ENCODE measurements at places on chromosomes 16 and 17. TPM values are rescaled to one million over a fixed set of nuclear protein-coding genes. Genes with fewer than 3 reads are reported as not detected.

NOG gene
- total RNA-seq = 1.7 TPM

DNA sequence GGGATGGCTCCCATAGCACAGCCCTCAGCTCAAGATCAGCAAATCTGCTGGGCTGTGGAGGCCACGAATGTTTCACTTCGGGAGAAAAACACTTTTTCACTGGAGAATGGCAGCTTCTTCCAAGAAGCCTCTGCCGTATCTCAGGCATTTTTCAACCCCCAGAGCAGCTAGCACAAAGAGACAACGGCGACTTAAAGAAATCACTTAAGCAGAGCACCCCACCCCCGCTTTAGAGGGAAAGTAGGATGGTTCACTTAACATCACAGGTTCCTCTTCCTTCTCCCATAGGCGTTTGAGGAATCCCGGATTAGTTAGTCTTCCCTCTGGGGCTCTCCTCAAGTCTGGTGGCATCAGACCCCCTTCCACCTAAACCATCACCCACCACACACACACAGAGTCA is 27.6 kb downstream of the CYB561 start:
- DNase-seq = no peak

DNA sequence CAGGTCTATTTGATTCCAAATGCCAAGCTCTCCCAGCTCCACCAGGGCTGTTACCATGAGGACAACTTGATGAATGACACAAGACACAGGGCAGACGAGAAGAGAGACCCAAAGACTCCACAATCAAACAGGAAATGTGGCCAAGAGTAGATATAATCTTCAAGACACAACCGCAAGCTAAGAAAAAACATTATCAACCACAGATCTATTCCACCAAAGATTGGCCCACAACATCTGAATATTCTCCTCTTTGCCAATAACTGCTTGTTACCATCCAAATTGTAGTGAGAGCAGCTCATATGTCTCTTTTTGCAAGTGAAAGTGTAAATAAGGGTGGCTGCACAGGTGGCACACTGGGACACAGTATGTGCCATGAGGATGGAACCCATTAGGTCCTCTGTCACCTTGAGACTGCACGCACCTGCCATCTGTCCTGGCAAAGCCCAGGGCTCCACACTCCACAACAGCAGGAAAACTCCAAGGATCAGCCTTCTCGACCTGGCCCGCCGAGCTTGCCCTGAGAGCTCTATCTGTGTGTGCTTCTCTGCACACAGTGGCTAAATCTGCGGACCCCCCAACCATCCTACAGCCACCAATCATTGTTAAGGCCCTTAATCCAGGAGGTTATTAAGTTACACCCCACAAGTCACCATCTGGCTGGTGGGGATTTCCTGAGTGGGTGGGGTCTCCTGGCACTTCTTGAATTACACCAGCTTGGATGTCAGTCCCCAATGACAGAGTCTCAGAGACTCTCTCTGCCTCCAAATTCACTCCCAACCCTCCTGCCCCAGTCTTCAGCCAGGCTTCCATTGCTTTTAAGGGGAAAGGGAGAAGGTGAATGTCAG is 50.5 kb downstream of the DYNLRB2 start:
- peak; percentile 34 for DNase-seq

DNA sequence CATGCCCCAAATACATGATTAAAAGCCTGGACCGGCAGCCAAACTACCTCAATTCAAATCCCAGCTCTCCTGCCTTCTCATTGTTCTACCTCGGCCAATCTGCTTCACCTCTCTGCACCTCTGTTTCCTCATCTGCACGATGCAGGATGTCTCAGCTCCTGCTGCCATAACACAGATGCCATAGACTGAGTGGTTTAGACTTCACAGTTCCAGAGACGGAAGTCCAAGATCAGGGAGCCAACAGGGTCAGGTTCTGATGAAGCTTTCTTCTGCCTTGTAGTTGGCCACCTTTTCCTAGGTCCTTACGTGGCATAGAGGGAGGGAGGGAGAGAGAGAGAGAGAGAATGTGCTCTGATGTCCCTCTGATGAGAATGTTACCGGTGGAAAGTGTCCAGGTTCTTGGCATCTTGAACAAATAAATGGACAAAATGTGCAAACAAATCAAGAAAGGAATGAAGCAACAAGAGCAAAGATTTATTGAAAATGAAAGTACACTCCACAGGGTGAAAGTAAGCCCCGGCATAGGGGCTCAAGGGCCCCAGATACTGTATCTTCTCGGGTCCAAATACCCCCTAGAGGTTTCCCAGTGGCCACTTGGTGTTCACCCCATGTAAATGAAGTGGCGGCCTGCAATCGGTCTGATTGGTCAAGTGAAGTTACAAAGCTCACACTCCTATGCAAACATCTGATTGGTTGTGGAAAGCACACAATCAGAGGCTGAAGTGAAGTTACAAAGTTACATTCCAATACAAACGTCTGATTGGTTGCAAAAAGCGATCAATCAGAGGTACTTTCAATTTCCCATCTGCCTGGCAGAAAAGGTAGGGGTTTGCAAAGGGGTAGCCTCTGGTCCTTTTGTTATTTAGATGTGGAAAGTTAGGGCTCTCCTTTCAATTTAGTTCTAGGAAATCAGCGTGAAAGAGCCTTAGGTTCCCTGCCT is 43.3 kb upstream of the ZCCHC14 start:
- DNase-seq = no peak

DNA sequence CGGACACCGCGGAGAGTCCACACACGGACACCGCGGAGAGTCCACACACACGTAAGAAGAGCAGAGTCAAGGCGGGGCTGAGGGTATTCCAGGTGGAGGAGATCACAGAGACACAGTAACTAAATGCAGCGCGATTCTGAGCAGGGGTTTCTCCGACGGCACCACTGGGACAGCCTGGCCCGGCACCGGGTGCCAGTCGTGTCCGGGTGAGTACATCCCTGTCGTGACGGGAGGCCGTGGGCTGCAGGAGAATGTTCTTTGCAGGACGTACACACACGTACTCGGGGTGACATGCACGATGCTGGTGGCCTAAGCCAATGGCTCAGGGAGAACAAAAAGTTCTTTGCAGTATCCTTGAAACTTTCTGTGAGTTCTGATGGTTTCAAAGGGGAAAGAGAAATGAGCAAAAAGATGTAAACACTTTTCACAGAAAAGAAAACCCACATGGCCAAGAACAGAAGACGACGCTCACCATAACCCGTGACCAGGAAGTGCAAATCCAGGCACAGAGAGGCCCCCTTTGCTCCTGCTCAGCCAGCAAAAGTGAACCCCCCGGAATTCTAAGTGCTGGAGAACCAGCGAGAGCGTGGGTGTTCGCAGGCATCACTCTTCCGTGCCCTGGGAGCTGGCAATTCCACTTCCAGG is 53.7 kb upstream of the METRNL start:
- no peak for DNase-seq

DNA sequence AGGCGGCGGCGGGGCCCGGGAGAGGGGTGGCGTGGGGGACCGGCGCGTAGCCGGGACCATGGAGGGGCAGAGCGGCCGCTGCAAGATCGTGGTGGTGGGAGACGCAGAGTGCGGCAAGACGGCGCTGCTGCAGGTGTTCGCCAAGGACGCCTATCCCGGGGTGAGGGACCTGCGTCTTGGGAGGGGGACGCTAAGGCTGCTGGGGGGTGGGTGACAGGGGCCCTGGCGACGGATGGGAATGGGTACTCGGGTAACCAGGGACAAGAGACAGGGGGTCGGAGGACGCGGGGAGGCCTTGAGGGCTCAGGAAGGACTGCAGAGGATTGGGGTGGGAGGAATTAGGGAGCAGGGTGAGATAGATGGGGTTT is 243 bp downstream of the RND2 start:
- no peak for DNase-seq

EFCAB3 gene
- not detected for total RNA-seq

- peak; percentile 60 for DNase-seq
These were observed at the start of gene CCL5 for GRCh38 chr17:35879773-35880654. CCL5 (minus strand) TSS chr17:35880360.

- peak; percentile 63 for DNase-seq
These were observed 102.6 kb upstream of the CREBBP start for GRCh38 chr16:3983081-3983520.

ZNF594 gene
- total RNA-seq = 5.3 TPM

DNA sequence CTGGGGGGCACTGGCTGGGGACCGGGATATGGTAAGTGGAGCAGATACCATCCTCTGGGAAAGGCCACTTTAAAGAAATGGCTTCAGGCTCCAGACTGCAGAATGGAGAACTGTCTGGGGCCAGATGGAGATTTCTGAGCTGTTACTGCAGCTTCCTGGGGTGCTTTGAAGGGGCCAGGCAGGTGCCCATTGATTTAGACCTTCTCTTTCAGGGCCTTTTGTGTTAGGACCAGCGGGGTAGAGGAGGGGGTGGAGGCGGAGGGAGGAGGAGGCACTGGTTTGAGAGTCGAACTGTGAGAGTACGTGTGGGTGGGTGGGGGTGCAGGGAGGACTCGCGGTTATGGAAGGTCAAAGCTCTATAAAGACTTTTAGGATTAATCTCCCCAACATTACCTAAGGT is 11.4 kb downstream of the NECAB2 start:
- no peak for DNase-seq

DNA sequence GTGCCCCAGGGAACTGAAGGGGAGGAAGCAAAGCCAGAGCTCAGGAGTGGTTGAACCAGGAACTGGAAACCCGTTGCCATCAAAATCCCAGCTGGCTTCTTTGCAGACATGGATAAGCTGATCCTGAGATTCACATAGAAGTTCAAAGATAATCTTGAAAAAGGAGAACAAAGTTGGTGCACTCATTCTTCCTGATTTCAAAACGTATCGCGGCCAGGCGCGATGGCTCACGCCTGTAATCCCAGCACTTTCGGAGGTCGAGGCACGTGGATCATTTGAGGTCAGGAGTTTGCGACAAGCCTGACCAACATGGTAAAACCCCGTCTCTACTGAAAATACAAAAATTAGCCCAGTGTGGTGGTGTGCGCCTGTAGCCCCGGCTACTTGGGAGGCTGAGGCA is 7.1 kb downstream of the RAP1GAP2 start:
- DNase-seq = no peak

DNA sequence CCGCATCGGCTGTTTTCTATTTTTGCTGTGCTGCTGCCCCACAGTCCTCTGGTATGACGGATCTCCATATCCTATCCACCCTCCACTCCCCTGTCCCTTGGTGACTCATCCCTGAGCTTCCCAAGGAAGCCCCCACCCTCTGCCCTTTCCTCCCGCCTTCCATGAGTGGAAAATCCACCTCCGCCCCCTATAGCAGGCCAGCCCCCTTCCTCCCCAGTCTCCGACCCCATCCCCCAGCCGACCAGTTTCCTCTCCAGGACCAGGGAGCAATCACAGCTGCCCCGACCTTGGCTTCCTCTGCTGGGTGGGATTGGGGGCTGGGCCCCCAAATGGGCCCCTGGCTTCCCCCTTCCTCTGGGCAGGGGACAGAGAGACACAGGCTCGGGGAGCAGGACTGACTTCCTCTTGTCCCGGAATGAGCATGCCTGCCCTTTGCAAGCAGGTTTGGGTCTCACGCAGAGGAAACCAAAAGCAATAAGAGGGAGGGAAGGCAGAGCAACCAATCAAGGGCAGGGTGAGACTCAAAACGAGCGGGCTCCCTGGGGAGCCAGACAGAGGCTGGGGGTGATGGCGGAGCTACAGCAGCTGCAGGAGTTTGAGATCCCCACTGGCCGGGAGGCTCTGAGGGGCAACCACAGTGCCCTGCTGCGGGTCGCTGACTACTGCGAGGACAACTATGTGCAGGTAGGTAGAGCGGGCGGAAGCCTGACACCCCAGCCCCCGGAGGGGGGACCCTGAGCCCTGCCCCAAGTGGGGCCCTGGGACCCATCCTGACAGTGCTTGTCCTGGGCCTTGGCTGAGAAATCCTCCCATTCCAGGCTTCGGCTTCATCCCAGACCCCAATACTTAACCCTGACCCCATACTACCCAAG is at the start of the genes ABI3 and GNGT2:
Gene ABI3, plus strand, starts transcription at position 550 of the 872 bp plus-strand sequence. Its CDS starts 18 bp downstream, at position 568.
Gene GNGT2, minus strand, starts transcription at position 417 of the 872 bp plus-strand sequence. CDS start 3,152 bp downstream, outside the sequence.
- peak; percentile 79 for DNase-seq

GRCh38 chr16:68844211-68844564 is 857 bp downstream of the TANGO6 start:
- no peak for DNase-seq

- no peak for DNase-seq
These were observed 6.7 kb upstream of the PHKG2 start for GRCh38 chr16:30741461-30741914.

DNA sequence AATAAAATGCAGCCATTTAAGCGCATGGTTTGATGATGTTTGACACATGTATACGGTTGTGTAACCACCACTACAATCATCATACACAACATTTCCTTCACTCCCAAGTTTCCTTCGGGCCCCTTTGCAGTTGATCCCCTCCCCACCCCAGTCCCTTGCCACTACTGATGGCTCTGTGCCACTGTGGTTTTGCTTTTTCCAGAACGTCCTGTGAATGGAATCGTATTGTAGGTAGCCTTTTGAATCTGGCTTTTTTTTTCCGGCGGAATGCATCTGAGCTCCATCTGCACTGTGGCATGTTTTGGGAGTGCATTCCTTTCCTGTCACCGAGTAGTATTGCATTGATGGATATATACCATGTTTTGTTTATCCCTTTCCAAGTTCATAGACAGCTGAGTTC is 15.1 kb upstream of the MAP2K3 start:
- DNase-seq = no peak

GRCh38 chr17:67208232-67208631 is 36.8 kb downstream of the HELZ start:
- DNase-seq = no peak

SLC38A8 gene
- not detected for total RNA-seq

CNGB1 gene
- total RNA-seq = not detected

CDK5R1 gene
- 24.6 TPM for total RNA-seq

GRCh38 chr16:5925850-5926249 is 828.3 kb upstream of the EEF2KMT start:
- DNase-seq = no peak

SLC6A2 gene
- total RNA-seq = not detected

GRCh38 chr16:87780385-87780989 is 14.7 kb upstream of the KLHDC4 start:
- DNase-seq = peak; percentile 69

GNGT2 gene
- total RNA-seq = 27.5 TPM

KIAA0513 gene
- total RNA-seq = 14.5 TPM

CA5A gene
- 0.22 TPM for total RNA-seq

DNA sequence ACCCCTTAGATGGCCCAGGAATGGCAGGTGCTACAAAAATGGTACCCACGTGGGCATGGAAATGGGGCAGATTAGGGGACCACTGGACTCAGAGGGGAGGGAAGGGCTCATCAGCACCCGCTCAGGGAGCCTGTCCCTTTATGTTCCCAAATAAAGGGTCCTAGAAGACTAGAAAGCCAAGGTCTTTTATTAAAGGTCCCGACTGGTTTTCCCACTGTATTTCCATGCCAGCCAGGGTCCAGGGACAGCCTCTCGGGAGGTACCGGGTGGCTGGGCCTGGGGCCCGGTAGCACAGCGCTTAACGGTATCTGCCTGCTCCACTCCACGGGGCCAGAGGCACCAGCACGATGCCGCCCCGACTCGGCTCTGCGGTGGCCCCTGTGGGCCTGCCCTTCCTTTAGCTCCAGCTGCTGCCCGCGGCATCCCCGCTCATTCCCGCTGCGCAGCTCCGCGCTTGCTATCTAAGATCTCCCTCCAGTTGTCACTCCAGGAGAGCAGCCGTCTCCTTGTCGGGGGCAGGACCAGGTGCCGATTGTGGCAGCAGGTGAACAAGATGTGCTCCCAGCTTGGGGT is 1.4 kb downstream of the NT5C start:
- DNase-seq = no peak

CYGB gene
- 0.44 TPM for total RNA-seq

- DNase-seq = no peak
These were observed 3.1 kb upstream of the CAPN15 start for GRCh38 chr16:524274-525040.

SGCA gene
- total RNA-seq = 2.3 TPM

All from activated T-cell treated with anti-CD3 and anti-CD28 coated beads, Interleukin-2, amount 50 U/mL, for 72 hours (primary cell).